ENCODE measurements at places on chromosomes 7 and 10.

- DNase-seq, result no peak
These were observed 4.3 kb downstream of the PDCD4 start for GRCh38 chr10:110876000-110876399.

DNA sequence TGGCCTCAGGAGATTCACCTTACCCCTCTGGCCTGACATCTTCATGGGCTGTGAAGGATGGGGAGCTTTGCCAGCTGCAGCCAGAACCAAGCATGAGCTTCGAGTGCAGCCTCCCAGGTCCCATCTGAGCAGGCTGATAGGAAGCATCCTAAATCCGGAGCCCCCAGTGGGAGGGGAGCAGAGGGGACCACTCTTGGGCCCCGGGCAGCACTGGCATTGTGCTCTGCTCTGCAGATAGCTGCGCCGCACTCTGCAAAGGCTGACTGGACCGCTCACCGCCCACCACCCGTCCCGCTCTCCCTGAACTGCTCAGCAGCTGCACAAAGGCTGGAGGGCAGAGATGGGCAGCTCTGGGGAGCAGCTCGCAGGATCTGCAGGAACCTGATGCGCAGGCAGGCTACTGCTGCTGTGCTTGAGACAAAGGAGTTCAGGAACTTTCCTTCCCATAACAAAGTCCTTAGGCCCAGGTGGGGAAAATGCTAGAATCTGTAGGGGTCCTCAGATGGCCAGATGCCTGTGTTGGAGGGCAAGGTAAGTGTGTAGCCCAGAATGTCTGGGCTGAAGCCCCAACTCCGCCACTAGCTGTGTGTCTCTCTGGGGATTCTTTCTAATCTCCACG lies 51.8 kb downstream of the ARHGAP22 start:
- no peak for DNase-seq

DNA sequence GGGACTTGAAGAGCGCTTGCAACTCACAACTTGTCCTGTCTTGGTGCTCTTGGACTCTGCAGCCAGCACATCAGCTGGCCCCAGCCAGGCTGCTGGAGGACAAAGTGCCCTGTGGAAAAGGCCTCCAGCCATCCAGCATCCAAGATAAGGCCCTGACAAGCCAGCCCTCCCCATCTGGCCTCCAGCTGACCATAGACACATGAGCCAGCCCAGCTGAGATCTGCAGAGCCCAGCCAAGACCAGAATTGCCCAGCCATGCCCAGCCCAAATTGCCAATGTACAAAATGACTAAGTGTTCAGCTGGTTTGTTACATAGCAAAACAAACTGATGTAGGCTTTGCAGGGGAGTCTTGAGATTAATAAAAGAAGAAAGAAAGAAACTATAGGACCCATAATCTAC lies 36.0 kb upstream of the FRMD4A start:
- peak; percentile 44 for DNase-seq

GRCh38 chr10:59623133-59624121 lies 86.2 kb downstream of the SLC16A9 start:
- peak; percentile 17 for DNase-seq

DNA sequence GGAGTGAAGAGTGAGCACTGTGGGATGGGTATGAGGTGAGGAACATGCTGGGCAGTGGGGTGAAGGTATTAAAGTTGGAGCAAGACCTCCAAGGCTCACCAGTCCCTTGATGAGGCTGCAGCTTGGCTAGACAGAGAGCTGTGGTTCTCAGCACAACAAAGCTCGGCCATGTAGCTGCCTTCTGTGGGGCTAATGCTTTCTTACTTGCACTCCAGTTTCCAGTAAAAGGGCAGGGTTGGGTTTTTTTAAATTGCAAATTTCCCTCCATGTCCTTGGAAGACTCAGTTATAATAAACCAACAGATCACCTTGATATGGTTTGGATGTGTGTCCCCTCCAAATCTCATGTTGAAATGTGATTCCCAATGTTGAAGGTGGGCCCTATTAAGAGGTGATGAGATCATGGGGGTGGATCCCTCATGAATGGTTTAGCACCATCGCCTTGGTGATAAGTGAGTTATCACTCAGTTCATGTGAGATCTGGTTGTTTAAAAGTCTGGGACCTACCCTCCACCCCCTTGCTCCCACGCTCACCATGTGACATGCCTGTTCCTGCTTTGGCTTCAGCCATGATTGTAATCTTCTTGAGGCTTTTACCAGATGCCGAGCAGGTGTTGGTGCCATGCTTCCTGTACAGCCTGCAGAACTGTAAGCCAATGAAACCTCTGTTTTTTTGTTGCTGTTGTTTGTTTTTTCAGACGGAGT lies 55.9 kb downstream of the ATXN7L1 start:
- no peak for DNase-seq

GRCh38 chr10:101272229-101272868 lies 43.1 kb upstream of the LBX1 start:
- peak; percentile 66 for DNase-seq

- DNase-seq, result no peak
These were observed 513.4 kb upstream of the GRM3 start for GRCh38 chr7:86130268-86130667.

DNA sequence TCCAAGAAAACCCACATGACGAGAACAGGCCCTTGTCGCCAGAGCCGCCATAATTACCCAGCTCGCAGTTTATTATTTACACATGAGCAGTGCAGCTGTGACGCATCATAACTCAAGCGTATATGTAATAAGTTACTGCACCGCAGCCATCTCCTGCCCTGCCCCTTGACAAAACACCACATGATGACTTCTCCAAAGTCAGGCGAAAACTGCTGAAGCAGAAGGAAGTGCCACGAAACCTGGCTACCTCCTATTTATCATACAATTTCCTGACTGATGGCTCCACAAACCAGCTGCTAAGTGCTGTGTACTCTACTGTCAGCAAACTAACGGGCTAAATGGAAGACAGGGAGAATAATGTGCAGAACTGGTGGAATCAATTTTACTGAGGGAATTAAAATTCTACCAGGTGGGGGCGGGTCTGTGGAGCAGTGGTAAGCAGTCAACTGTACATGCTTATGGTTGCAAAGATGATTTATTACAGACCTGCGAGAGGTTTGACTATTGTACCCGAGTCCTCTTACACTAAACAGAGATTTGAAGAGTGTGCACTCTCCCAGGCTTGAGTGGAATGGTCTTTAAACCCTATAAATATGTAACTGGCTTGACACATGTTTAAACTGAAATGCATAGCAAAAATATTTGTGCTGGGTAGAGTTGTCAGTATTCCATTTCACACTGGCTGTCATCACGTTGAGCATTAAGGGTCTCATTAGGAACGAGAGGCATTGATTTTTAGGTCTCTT lies 156.0 kb downstream of the GLI3 start:
- no peak for DNase-seq

DNA sequence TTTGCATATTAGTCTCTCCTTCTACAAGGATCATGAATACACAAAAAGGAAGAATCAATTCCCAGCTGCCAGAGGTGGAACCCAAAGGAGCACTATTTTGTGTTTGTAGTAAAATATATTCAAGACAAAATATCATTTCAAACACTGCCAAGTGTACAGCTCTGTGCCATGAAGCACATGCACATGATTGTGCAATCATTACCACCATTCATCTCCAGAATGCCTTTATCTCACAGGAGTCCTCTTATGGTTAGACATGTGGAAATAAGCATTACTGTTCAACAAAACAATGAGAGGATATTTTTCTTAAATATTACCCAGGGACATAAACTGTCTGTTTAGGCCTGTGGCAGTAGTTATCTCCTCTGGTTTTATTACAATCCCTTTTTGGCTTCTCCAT lies 151.4 kb upstream of the PPP1R3A start:
- no peak for DNase-seq

GRCh38 chr7:99768471-99768870 lies 15.5 kb downstream of the CYP3A4 start:
- no peak for DNase-seq

GRCh38 chr10:89973326-89973725 lies 271.9 kb downstream of the KIF20B start:
- no peak for DNase-seq

- DNase-seq, result peak; percentile 98
These were observed 48.6 kb upstream of the PPIF start for GRCh38 chr10:79298403-79299244.

- peak; percentile 79 for DNase-seq
These were observed 65.8 kb downstream of the PIP4K2A start for GRCh38 chr10:22648547-22648961.

GRCh38 chr7:81769891-81770727 lies at the start of gene HGF:
TSS of gene HGF (minus strand) at chr7:81770047. CDS start at chr7:81769971, 76 bp downstream.
- DNase-seq, result peak; percentile 40

DNA sequence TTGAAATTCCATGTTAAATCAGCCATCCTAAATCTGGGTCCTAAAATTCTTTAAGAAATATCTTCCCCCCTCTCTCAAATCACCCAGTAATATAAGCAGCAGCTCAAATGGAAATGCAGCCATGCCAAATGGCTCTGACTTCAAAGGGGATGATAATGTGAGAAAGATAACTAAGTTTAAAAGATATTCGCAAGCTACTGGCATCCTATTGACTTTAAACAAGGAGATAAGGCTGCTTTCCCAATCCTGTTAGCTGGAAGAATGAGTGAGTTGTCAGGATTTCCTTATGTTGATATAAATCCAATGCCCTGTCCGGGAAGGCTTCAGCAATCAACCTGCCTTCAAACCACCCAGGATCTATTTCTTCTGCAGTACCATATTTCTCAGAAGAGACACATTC lies 172.0 kb downstream of the FANK1 start:
- no peak for DNase-seq

DNA sequence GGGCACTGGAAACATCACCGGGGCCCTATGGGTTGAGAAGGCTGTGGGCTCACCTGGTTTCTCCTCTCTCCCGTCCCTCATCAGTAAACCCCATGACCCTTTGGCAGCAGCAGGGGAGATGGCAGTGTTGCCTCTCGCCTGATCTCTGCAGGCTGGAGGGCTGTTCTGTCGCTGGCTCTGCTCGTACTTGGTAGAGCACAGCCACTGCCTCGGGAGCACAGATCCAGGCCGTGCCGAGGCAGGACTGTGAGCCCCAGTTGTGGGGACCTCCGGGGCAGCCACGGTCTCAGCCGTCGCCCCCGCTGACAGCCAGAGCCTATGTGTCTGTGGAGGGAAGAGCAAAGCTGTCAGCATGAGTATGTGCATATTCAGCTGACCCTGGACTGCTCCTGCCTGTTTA lies 94.9 kb downstream of the PTPRE start:
- no peak for DNase-seq

- DNase-seq, result peak; percentile 62
These were observed 118.1 kb downstream of the SEMA3D start for GRCh38 chr7:85068799-85069198.

All from M059J (cell line).